Heart right ventricle (tissue), 16 donors: ENCODE measurements at places on chromosomes 7 and 10. TPM values are rescaled to one million over a fixed set of nuclear protein-coding genes. Genes with fewer than 3 reads are reported as not detected.

DNA sequence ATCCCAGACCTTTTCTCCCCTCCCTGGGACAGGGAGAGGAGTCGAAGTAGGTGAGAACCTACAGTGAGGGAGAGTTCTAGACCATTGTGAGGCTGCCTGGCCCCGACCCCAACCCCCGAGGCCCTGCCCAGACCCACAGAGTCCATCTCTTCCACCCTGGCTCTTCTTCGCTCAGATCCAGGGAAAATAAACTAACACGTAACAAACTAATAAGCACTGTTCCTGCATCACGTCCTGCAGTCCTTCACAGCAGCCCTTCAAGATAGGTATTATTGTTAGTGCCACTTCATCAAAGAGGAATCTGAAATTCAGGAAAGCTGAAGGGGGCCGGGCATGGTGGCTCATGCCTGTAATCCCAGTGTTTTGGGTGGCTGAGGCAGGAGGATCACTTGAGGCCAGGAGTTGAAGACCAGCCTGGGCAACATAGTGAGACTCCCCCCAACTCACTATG is at the start of gene SPACDR:
Gene SPACDR (minus strand): TSS at position 51 of the 451 bp plus-strand sequence. CDS start 235 bp downstream, outside the sequence.
- peaks cover 33% of the 10 kb centered on the region for H3K4me1 ChIP-seq
- DNase-seq = no peak
- H3K27ac ChIP-seq = no peak within 1 kb of the TSS
- H3K36me3 ChIP-seq = no peaks in the 10 kb centered on the region
- H3K27me3 ChIP-seq = no peaks in the 10 kb centered on the region

DNA sequence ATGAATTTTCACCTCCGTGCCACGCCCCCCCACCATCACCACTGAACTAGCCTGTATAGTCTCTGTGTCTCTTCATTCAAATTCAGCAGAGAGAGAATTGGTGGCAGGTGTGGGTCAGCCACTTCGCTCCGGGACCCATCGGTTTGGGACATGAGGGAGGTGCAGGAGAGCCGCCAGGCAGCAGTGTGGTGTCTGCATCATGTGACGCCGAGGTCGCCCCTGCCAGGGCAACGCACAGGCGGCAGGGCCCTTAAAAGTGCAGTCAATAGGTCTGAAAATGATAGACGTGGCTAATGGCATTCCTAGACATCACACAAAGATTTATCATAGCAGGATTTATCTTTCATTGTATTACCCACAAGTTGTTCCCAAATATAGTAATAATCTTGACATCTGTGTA is 100.6 kb upstream of the RNF32 start:
- no peak for DNase-seq
- H3K27me3 ChIP-seq = no peaks in the 10 kb centered on the region
- H3K4me1 ChIP-seq = no peaks in the 10 kb centered on the region
- no peak overlapping the region for H3K27ac ChIP-seq
- H3K4me3 ChIP-seq = no peak overlapping the region

DNA sequence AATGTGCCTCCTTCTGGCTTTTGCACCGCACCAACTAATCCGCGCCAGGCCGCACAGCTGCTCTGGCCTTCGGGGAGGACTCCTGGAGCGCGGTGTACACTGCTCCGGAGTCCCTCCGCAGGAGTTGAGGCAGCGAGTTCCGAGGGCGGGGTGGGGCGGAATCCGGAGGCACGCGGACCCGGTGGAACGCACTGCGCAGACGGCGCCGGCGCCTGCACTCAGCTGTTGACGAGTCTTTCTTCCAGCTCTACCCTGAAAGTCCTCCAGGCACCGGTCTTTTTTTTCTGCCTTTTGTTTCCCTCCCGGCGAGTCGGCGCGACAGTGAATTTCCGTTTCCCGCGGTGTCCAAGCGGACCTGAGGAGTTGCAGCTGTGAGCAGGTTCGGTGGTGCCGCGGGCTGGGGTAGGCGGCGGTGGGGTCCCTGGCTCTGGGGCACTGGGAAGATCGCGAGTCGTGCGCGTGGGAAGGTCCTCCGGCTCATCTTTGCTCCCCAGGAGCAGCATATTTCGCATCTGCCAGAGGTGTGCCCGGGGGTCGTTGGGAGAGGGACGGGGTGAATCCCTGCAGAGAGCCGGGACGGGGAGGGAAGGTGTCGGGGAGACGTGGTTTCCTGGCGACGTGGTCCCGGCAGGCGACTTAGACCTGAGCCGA is 44.1 kb downstream of the SFTPD start:
- H3K4me3 ChIP-seq = peak overlapping the region; percentile 93
- H3K27ac ChIP-seq = peak overlapping the region; percentile 88
- H3K27me3 ChIP-seq = peaks cover 23% of the 10 kb centered on the region
- DNase-seq = peak; percentile 73
- H3K36me3 ChIP-seq = peaks cover 12% of the 10 kb centered on the region
- peaks cover 7% of the 10 kb centered on the region for H3K4me1 ChIP-seq

DNA sequence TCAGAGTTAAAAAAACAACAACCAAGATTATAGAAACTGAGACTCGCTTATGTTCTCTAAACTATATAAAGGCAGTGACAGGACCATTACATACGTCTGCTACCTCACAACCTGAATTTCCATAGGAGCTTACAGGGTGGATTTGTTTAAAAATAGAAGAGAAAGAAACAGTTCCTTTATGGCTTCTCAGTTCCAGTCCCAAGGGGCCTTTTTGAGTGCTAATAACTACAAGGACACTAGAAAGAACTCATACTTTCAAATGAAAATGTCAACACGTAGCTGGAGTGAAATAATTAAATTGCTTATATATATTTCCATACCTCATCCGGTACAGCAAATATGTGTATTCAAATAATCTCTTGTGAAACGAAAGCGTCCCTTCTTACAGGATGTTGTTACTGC is 19.7 kb downstream of the TSPAN12 start:
- peak overlapping the region; percentile 31 for H3K27ac ChIP-seq
- peaks cover 10% of the 10 kb centered on the region for H3K4me1 ChIP-seq

DNA sequence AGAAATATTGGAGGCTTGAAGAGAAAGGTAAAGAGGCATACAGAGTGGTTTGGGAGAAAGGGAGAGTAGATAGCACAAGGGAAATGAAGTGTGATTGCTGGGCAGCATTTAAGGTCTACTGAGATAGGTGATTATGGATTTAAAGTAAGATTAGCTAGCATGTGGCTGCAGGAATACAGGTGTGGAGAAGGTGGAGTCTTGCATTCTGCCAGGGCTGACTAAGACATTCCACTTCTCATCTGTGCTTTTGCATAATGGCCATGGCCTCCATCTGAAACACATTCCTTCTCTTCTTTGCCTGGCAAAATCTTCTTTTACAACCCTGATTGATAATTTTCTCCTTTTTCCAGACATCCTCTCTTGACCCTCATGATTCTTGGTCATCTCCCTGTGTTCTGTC is 31.6 kb upstream of the PCGF5 start:
- H3K27me3 ChIP-seq = no peaks in the 10 kb centered on the region
- no peak overlapping the region for H3K4me3 ChIP-seq
- no peak overlapping the region for H3K27ac ChIP-seq
- no peak for DNase-seq

GRCh38 chr10:96415891-96416554 is 57.2 kb upstream of the OPALIN start:
- H3K27ac ChIP-seq = no peak overlapping the region
- no peaks in the 10 kb centered on the region for H3K36me3 ChIP-seq
- no peak for DNase-seq
- no peak overlapping the region for H3K4me3 ChIP-seq
- peaks cover 56% of the 10 kb centered on the region for H3K4me1 ChIP-seq

GRCh38 chr10:11986593-11987216 is 55.9 kb downstream of the UPF2 start:
- no peak overlapping the region for H3K4me3 ChIP-seq
- H3K4me1 ChIP-seq = no peaks in the 10 kb centered on the region
- H3K27me3 ChIP-seq = no peaks in the 10 kb centered on the region
- H3K36me3 ChIP-seq = no peaks in the 10 kb centered on the region
- peak; percentile 68 for DNase-seq
- no peak overlapping the region for H3K27ac ChIP-seq

Gene HOXA7
- not detected for total RNA-seq

Gene PPP1R17
- not detected for total RNA-seq

Gene TSPAN15
- 10.5 TPM for total RNA-seq
